ENCODE measurements at places on chromosomes 12 and 14.

DNA sequence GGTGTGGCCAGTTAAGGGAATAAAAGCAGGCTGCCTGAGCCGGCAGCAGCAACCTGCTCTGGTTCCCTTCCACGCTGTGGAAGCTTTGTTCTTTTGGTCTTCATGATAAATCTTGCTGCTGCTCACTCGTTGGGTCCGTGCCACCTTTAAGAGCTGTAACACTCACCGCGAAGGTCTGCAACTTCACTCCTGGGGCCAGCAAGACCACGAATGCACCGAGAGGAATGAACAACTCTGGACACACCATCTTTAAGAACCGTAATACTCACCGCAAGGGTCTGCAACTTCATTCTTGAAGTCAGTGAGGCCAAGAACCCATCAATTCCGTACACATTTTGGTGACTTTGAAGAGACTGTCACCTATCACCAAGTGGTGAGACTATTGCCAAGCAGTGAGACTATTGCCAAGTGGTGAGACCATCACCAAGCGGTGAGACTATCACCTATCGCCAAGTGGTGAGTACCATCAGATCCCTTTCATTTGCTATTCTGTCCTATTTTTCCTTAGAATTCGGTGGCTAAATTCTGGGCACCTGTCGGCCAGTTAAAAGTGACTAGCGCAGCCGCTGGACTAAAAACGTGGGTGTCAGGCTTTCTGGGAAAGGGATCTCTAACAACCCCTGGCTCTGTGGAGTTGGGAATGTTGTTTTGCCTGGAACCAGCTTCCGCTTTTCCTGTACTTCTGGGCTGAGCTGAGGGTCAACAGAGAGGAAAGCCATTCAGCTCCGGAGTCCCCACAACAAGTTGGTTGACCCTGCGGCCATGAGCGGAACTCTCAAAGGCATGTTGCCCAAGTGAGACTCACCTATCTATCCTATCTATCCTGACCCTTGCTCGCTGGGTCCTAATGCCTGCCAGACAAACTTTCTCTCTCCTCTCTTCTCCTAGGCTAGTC lies at the start of gene DHRS2:
TSS of gene DHRS2 (plus strand) at position 48 of the 895 bp plus-strand sequence. CDS start 2,501 bp downstream, outside the sequence.
- no peak for DNase-seq

GRCh38 chr14:27056586-27056985 lies 458.8 kb upstream of the NOVA1 start:
- no peak for DNase-seq

DNA sequence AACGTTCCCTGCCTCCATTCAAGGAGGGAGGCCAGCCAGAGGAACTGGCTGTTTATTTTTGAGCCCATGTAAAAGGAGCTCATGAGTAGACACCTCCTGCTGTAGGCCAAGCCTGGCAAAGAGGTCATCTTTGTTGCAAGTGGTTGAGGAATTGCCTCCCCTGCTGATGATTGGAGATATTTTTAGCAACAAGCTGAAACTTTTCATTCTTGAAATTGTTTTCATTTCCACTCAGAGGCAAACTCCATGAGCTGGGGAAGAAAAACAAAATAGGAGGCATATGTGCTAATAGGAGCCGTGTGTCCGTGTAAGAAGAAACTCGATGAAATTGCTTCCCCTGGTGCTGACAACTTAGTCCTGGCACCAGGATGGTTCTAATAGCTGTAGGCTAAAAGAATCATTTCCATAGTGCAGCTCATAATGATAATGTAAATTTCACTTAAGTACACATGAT lies 440.1 kb upstream of the FAR2 start:
- DNase-seq = no peak

GRCh38 chr14:23094666-23095195 lies at the start of gene ACIN1:
Gene ACIN1 (minus strand): TSS chr14:23095136. CDS start chr14:23095112, 24 bp downstream.
- no peak for DNase-seq

GRCh38 chr14:31837031-31837430 lies 240.1 kb upstream of the ARHGAP5 start:
- no peak for DNase-seq

GRCh38 chr12:6703631-6704030 lies 3.0 kb upstream of the PIANP start:
- no peak for DNase-seq

DNA sequence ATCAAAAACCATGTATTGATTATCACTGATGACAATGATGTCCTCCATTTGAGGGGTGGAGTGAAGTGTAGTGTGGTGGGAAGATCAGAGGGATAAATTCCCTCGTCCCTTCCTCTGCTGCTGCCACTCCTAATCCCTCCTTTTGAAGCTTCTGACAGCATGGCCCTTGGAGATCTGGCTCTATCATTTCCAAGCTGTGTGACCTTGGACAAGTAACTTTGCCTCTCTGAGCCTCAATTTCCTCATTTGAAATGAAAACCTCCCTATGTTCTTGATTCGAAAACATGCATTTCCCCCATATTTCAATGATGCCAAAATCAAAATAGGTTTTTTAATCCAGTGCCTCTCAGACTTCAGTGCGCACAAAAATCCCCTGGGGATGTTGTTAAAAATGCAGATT lies 231.6 kb downstream of the RBM19 start:
- no peak for DNase-seq

Data from vagina (tissue), 2 donors.